ENCODE measurements at places on chromosomes 6 and 20.
A peak's percentile ranks its signal among the peaks of the same experiment; 100 is the strongest.

DNA sequence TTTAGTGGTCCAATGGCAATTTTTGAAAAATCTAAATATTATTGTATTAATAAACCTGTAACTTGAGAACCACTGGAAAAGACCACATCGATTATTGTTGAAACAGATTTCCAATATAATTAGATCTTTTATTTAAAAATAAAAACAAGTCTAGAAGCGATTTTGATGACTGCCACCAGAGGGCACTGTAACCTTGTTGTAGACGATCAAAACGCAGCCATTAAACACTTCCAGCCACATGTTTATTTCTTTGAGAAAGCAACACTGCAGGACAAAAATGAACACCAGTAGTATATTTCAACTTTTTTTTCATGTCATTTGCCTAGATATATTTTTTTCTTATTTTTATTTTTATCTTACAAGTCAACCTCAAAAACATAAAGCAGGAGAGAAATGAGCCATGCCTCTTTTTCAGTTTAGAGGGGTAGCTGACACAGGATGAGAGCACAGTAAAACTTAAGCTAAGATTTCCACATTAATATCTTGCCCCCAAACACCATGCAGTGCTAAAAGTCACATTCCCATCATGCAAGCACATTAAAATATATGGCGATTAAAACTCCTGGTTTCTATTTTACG lies 115.4 kb downstream of the OPRM1 start:
- DNase-seq: peak; percentile 24

DNA sequence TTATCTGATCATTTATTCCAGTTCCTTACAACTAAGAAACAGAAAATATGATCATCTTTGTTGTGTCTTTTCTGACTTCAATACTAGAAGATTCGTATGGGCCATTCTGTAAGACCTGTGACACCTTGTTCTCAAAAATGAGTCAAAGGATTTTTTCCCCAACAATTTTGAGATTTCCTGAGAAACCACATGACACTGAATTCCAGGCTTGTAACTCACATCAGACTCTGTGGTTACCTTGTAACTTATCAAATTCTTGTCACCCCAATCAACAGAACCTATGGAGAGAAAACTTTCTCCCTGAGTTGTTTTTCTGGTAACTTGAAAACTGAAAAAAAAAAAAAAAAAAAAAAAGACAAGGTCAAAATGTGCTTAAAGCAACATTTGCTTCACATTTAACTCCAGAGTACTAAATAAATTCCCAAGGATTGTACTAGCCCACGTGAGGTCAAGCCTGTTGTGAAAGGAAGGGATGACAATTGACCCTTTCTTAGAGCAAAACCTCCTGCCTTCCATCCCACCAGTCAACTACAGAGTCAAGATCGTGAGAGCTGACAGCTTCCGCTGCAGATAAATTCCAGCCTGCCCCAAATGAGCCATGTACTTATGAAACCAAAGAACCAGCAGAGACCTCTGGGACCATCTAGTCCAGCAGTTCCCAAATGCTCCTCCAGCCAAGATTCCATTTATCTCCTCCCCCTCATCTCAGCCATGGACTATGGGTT lies 140.3 kb downstream of the TBX18 start:
- no peak for DNase-seq

- DNase-seq: no peak
These were observed 45.0 kb downstream of the GNAS start for GRCh38 chr20:58897488-58897887.

DNA sequence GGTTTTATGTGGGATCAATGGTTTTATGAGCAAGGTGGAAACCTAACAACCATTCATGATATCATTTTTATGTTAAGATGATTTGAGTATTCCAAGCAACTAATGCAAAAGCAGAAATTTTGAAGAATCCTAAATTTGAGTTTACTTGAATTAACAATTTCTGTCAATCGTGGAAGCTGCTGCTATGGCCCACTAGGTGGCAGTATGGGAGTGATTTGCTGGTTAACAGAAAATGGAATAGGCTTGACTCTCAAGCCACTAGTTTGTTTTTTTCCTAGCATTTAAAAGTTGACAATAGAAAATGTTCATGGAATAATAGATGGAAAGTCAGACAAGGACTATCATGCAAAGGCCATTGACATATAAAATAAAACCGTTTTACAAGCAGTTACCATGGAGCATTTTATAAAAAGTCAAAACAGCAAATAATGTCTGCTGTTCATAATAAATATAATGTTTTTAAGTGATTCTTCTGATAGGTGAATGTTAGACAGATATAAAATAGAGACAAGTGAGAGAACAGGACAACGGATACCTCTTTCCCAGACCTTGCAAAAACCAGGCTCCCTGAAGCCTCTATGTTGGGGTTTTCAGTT lies 43.0 kb upstream of the TMEM200A start:
- peak; percentile 38 for DNase-seq

GRCh38 chr6:45972795-45973503 lies 42.7 kb downstream of the CLIC5 start:
- no peak for DNase-seq

All from GM20000 (cell line).